ENCODE measurements at places on chromosomes 1 and 21. TPM values are rescaled to one million over a fixed set of nuclear protein-coding genes. Genes with fewer than 3 reads are reported as not detected.

The FCRL1 gene
- total RNA-seq, result not detected

The KCNE2 gene
- total RNA-seq, result not detected

The GCSAML gene
- not detected for total RNA-seq

The PALMD gene
- total RNA-seq, result 182 TPM
